ENCODE measurements at places on chromosomes 1 and 21. TPM values are rescaled to one million over a fixed set of nuclear protein-coding genes. Genes with fewer than 3 reads are reported as not detected.

The FAM76A gene
- 8.9 TPM for total RNA-seq

The RPTN gene
- total RNA-seq: 0.09 TPM

The FBLIM1 gene
- 1.6 TPM for total RNA-seq

The IL19 gene
- 0.28 TPM for total RNA-seq

The LRRC38 gene
- total RNA-seq: 0.19 TPM

The NBPF11 gene
- total RNA-seq: 5.9 TPM

The HMGB4 gene
- total RNA-seq: not detected

The PRELP gene
- total RNA-seq: 0.09 TPM

The FCRL4 gene
- 0.19 TPM for total RNA-seq

The DCST2 gene
- 0.24 TPM for total RNA-seq

The SPRR5 gene
- not detected for total RNA-seq

The FCER1A gene
- total RNA-seq: 1.0 TPM

DNA sequence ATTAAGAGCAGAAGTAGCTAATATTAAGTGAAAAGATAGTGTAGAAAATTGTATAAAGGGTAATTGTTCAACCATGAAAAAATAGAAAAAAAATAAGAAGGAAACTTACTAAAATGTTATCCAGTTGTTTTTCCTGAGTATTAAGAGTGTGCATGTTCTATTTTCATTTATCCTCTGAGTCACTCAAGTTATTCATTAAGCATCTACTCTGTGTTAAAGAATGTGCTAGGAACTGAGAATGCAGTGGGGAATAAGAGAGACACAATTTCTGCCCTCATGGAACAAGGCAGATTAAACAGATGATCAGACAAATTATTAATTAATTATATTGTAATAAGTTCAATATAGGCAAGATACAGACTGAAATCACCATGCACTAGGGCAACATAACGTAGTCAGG is 10.8 kb upstream of the PIGK start:
- no peaks in the 10 kb centered on the region for H3K4me1 ChIP-seq
- no peak overlapping the region for H3K27ac ChIP-seq
- no peaks in the 10 kb centered on the region for H3K27me3 ChIP-seq
- DNase-seq: no peak
- H3K4me3 ChIP-seq: no peak overlapping the region
- no peaks in the 10 kb centered on the region for H3K36me3 ChIP-seq

GRCh38 chr1:13708380-13708982 is 8.5 kb downstream of the PRDM2 start:
- no peak overlapping the region for H3K27ac ChIP-seq
- H3K4me3 ChIP-seq: no peak overlapping the region
- no peaks in the 10 kb centered on the region for H3K4me1 ChIP-seq
- H3K27me3 ChIP-seq: no peaks in the 10 kb centered on the region
- no peaks in the 10 kb centered on the region for H3K36me3 ChIP-seq

GRCh38 chr1:114495486-114495885 is 15.5 kb downstream of the TRIM33 start:
- H3K27me3 ChIP-seq: no peaks in the 10 kb centered on the region
- DNase-seq: no peak
- H3K27ac ChIP-seq: no peak overlapping the region
- no peak overlapping the region for H3K4me3 ChIP-seq
- H3K4me1 ChIP-seq: no peaks in the 10 kb centered on the region
- no peaks in the 10 kb centered on the region for H3K36me3 ChIP-seq

GRCh38 chr1:83000286-83000685 is 998.6 kb downstream of the TTLL7 start:
- H3K4me1 ChIP-seq: no peaks in the 10 kb centered on the region
- no peaks in the 10 kb centered on the region for H3K27me3 ChIP-seq
- H3K36me3 ChIP-seq: no peaks in the 10 kb centered on the region
- no peak overlapping the region for H3K4me3 ChIP-seq

GRCh38 chr1:109357616-109358015 is 40.1 kb downstream of the SORT1 start:
- DNase-seq: no peak
- H3K27ac ChIP-seq: no peak overlapping the region

GRCh38 chr1:150441121-150441520 is 46.1 kb upstream of the TARS2 start:
- no peak overlapping the region for H3K4me3 ChIP-seq
- DNase-seq: no peak
- H3K27me3 ChIP-seq: no peaks in the 10 kb centered on the region
- no peaks in the 10 kb centered on the region for H3K4me1 ChIP-seq
- H3K27ac ChIP-seq: no peak overlapping the region

DNA sequence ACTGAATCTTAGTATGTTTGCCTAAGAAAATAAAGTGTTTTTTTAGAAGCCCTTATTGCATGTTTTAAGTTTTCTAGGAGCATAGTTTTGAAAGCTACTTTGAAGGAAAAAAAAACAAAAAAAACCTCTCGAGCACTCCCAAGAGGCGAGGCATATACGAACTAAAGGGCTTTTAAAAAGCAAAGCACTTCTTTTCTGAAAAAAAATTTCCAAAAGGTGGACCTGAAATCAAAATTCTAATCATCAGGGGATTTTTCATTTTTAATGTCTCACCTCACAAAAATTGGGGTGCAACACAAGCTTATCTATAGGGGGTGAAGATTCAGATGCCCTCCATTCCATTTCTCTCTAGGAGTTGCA is 594 bp downstream of the GLMN start:
- H3K4me1 ChIP-seq: peaks cover 5% of the 10 kb centered on the region
- no peaks in the 10 kb centered on the region for H3K27me3 ChIP-seq
- peak overlapping the region; percentile 95 for H3K27ac ChIP-seq

GRCh38 chr1:89833183-89834082 is 12.6 kb downstream of the LRRC8D start:
- H3K27ac ChIP-seq: no peak overlapping the region
- DNase-seq: no peak
- peaks cover 10% of the 10 kb centered on the region for H3K4me1 ChIP-seq

DNA sequence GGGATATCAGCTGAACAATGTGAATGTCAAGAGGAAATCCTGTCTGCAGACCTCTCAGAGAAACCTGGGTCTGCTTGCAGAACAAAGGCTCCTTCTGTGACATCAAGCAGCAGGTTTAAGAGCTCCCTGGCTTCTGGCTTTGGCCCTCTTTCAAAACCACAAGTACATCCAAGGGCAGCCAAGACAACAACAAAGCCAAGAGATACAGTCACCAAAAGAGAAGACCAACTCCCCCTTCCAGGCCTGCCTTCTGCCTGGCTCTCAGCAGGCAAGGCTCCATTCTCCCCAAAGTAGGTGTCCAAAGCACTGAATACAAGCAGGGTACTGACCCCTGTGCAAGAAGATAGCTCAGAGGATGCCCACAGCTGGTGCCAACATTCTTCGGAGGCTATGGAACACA is 11.5 kb downstream of the BCAR3 start:
- H3K27ac ChIP-seq: no peak overlapping the region
- H3K36me3 ChIP-seq: no peaks in the 10 kb centered on the region
- H3K27me3 ChIP-seq: no peaks in the 10 kb centered on the region
- H3K4me1 ChIP-seq: no peaks in the 10 kb centered on the region
- no peak overlapping the region for H3K4me3 ChIP-seq

DNA sequence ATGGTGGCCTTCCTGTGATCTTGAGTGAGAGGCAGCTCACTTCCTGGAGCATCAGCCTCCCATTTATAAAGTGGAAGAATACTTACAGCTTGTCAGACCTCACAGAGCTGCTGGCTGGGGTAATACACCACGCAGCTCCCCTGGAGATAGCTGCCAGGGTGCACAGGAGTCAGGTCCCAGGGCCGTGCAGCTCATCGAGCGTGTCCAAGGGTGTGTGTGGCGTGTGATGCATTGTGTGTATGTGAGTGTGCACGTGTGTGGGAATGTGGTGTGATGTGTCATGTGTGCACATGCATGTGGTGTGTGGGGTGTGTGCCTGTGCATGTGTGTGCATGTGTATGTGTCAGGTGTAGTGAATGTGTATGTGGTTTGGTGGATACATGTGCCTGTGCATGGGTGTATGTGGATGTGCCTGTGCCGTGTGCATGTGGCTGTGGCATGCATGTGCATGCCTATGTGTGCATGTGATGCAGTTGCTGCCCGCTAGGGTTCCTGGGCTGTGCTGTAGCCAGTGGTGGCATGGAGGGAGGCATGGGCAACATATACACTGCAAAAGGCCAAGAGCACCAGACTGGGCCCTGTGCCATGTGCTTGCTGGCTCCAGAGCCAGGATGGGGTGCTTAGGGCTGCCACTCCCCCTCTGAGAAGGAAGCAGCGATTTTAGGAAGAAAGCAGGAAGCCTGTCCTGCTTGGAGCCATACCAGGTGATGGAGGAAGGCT is 24.6 kb downstream of the WNT3A start:
- H3K36me3 ChIP-seq: no peaks in the 10 kb centered on the region
- no peak overlapping the region for H3K4me3 ChIP-seq
- DNase-seq: no peak
- no peaks in the 10 kb centered on the region for H3K4me1 ChIP-seq

- no peaks in the 10 kb centered on the region for H3K27me3 ChIP-seq
- no peak overlapping the region for H3K4me3 ChIP-seq
- no peak for DNase-seq
- no peaks in the 10 kb centered on the region for H3K4me1 ChIP-seq
- no peaks in the 10 kb centered on the region for H3K36me3 ChIP-seq
Observed at GRCh38 chr1:195637539-195637938, 970.7 kb downstream of the KCNT2 start.

- H3K36me3 ChIP-seq: no peaks in the 10 kb centered on the region
- H3K27me3 ChIP-seq: no peaks in the 10 kb centered on the region
- H3K4me3 ChIP-seq: peak overlapping the region; percentile 21
- peak overlapping the region; percentile 89 for H3K27ac ChIP-seq
- DNase-seq: no peak
- peaks cover 23% of the 10 kb centered on the region for H3K4me1 ChIP-seq
Observed at GRCh38 chr21:15051644-15052458, 12.9 kb downstream of the NRIP1 start.

GRCh38 chr1:184163674-184164465 is 112.3 kb downstream of the TSEN15 start:
- no peak overlapping the region for H3K27ac ChIP-seq
- no peaks in the 10 kb centered on the region for H3K27me3 ChIP-seq
- H3K4me3 ChIP-seq: no peak overlapping the region
- no peaks in the 10 kb centered on the region for H3K36me3 ChIP-seq

- no peaks in the 10 kb centered on the region for H3K27me3 ChIP-seq
- peaks cover 31% of the 10 kb centered on the region for H3K4me1 ChIP-seq
- no peak for DNase-seq
- no peak overlapping the region for H3K4me3 ChIP-seq
- no peak overlapping the region for H3K27ac ChIP-seq
- peaks cover 67% of the 10 kb centered on the region for H3K36me3 ChIP-seq
Observed at GRCh38 chr1:228093050-228093906, 9.8 kb downstream of the C1orf35 start.

DNA sequence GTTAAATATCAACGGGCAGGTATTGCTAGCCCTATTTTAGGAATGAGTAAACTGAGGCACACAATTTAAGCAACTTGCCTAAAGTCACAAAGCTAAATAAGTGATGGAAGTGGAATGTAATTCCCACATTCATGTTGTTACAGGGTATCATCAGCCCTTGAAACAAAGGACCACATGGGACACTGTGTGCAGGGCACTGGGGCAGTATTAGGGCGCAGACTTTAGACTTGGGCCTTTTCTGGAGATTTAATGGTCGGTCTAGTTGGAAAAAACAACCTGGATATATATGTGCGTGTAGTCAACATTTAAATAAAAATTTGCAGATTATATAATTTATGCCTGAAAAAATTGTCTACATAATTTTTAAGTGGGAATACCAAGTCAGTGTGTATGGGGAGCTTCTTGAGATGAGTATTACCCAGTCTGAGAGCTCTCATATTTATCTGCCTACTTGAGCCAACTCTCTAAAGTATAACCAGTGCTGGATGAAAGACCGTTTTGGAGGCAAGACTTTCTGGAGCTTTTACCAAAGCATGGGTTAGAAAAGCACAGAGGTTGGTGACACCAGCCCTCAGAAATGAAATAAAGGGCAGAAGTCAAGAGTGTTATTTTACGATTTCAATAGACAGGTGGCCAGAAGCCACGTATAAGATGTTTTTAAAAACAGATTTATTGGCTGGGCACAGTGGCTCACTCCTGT is 1.6 kb downstream of the KDM1A start:
- DNase-seq: no peak
- H3K36me3 ChIP-seq: no peaks in the 10 kb centered on the region
- peaks cover 6% of the 10 kb centered on the region for H3K4me1 ChIP-seq
- H3K27me3 ChIP-seq: no peaks in the 10 kb centered on the region
- peak overlapping the region; percentile 94 for H3K4me3 ChIP-seq
- H3K27ac ChIP-seq: no peak overlapping the region

- no peak for DNase-seq
- H3K4me3 ChIP-seq: no peak overlapping the region
- H3K27me3 ChIP-seq: peaks cover 23% of the 10 kb centered on the region
- H3K4me1 ChIP-seq: no peaks in the 10 kb centered on the region
Observed at GRCh38 chr1:151980287-151981177, 13.1 kb downstream of the S100A10 start.

GRCh38 chr1:51569284-51570062 is 47.4 kb upstream of the OSBPL9 start:
- no peaks in the 10 kb centered on the region for H3K4me1 ChIP-seq
- H3K36me3 ChIP-seq: no peaks in the 10 kb centered on the region
- H3K27ac ChIP-seq: peak overlapping the region; percentile 42

DNA sequence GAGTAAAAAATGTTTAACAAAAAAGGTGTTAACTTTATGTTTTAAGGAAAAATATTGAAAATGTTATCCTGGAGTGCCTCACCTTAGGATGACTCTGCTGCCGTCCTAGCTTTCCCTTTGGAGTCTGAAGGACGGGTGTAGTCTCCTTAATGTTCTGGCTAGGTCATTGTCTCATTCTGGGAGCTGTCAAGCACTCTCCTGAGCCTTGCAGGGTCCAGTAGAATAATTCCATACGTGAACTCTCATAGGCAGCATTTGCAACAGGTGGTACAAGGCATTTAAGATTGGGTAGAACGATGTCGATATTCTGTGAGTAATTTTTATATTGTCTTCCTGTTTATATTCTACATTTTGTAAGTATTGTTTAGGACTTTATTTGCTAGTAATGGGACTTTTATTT is 283.6 kb upstream of the C1orf105 start:
- H3K27me3 ChIP-seq: no peaks in the 10 kb centered on the region
- no peaks in the 10 kb centered on the region for H3K36me3 ChIP-seq
- no peak overlapping the region for H3K4me3 ChIP-seq
- no peaks in the 10 kb centered on the region for H3K4me1 ChIP-seq

GRCh38 chr1:45686015-45686287 is 382 bp downstream of the GPBP1L1 start:
- peaks cover 4% of the 10 kb centered on the region for H3K36me3 ChIP-seq
- peaks cover 19% of the 10 kb centered on the region for H3K4me1 ChIP-seq

DNA sequence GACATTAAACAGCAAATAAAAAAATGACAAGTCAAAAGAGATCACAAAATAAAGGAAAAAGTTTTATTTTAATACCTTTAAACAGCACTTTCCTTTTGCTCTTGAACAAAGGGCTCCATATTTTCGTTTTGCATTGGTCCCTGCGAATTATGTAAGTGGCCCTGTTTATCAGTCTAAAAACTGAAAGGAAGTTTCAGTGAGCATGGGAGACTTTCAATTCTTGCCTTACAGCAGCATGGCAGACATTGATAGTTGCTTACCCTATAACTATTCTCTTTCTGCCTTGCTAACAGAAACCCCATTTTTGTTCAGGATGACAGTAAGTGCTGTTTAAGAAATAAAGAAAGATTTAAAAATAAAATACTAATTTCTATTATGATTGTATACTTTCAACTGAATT is 5.2 kb upstream of the SH3GLB1 start:
- H3K36me3 ChIP-seq: no peaks in the 10 kb centered on the region
- no peak overlapping the region for H3K27ac ChIP-seq
- H3K27me3 ChIP-seq: no peaks in the 10 kb centered on the region
- no peak for DNase-seq
- no peaks in the 10 kb centered on the region for H3K4me1 ChIP-seq
- no peak overlapping the region for H3K4me3 ChIP-seq
